ENCODE measurements at places on chromosomes 2 and 18. TPM values are rescaled to one million over a fixed set of nuclear protein-coding genes. Genes with fewer than 3 reads are reported as not detected.

DNA sequence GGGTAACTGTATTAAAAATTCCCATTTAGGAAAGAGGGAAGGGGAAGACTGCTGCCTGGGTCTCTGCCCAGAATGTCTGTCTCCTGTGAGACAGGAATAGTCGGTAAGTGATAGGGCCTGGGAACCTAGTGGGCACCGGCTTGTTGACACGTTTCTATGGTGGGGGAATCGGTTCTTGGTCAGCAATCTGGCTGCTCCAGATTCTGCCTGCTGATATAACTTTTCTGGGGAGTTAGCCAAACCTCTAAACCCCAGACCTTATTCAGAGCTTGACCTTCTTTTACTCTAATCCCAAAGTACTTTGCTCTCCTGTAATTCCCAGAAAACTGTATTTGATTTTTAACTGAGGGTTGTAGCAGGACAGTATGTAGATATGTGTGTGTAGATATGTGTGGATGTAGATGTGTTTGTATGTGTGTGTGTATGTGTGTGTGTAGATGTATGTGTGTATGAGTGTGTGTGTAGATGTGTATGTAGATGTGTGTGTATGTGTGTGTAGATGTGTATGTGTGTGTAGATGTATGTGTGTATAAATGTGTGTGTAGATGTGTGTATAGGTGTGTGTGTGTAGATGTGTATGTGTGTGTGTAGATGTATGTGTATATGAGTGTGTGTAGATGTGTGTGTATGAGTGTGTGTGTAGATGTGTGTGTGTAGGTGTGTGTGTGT, 61.8 kb upstream of the TXNDC2 start:
- ATAC-seq = no peak

DNA sequence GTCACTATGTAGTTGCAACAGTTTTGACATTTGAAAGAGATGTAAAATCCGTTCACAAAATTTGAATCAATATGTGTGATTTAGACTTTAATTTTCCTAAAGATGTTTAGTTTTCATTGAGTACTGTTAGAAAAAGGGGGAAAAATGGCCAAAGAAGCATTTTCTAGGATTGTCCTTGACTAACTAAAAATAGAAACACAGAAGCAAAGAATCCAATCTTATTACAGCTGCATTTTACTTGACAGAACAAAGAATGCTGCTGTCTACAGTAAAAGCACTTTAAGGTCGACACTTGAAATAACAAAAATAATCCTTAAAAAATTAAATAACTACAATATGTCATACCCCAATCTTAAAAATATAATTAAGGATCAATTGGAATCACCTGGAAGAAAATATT, 48.9 kb downstream of the FRZB start:
- ATAC-seq = no peak

DNA sequence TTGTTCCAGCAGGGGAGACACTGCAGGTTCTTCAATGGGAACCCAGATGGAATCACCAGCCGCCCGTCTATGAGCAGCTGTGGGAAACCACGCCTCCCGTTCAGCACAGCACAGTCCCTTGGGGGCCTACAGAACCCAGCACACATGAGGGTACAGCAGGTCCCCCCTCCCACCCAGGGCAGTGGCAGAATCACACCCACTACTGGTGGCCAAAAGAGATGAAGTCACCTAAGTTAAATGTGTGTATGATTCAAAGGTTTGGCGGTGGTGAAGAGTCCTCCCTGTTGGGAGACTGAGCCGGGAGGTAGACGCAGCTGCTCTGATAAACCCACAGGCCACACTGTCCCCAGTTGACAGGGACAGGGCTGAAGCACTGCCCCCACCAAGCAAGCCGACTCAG, 44.3 kb downstream of the L3MBTL4 start:
- no peak for ATAC-seq

ASB3 gene
- total RNA-seq = 27.6 TPM

CFAP221 gene
- total RNA-seq = not detected

SLC66A3 gene
- 8.4 TPM for total RNA-seq

FOXD4L1 gene
- total RNA-seq = 0.32 TPM

- ATAC-seq = peak; percentile 57
These were observed 62.6 kb downstream of the C18orf63 start for GRCh38 chr18:74378179-74378682.

DNA sequence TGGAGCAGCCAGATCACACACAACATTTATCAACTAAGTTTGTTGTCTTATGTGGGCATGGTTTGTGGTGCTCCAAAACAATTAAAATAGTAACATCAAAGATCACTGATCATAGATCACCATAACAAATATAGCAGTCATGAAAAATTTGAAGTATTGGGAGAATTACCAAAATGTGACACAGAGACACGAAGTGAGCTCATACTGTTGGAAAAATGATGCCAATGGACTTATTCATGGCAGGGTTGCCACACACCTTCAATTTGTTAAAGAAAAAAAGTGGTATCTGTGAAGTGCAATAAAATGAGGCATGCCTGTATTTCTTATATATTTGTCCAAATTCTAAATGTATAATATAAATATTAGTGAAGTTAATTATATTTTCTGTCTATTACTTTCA, 42.9 kb upstream of the CABYR start:
- no peak for ATAC-seq

ZSWIM2 gene
- total RNA-seq = not detected

CHRND gene
- not detected for total RNA-seq

DNA sequence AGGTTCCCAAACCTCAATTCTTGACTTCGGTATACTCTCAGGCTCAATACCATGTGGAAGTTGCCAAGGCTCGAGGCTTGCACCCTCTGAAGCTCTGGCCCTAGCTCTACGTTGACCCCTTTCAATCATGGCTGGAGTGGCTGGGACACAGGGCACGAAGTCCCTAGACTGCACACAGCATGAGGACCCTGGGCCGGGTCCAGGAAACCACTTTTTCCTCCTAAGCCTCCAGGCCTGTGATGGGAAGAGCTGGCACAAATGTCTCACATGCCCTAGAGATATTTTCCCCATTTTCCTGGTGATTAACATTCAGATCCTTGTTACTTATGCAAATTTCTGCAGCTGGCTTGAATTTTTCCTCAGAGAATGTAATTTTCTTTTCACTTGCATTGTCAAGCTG, 45.1 kb upstream of the CALCRL start:
- ATAC-seq = no peak

- no peak for ATAC-seq
These were observed 227.8 kb upstream of the CDH2 start for GRCh38 chr18:28404694-28405093.
